ENCODE measurements at places on chromosomes 7 and 10. TPM values are rescaled to one million over a fixed set of nuclear protein-coding genes. Genes with fewer than 3 reads are reported as not detected.

The NPSR1 gene
- total RNA-seq: not detected

DNA sequence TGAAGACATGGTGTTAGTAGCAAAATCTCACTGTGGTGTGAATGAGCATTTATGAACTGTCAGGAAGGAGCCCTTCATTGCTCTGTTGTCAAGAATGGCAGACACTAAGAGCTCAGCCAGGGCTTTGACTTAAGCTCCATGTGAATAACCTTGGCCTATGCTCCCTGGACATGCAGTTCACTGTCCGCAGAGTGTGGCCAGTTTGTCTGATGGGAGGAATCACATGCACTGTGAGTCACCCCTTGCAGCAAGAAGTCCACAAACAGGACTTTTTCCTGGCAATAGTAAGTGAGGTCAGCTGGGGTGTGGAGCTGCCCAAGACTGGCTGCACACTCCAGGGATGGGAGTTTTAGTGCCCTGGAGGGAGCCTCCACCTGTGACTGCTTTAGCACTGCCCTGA, 49.5 kb downstream of the ZNF37A start:
- DNase-seq: no peak

DNA sequence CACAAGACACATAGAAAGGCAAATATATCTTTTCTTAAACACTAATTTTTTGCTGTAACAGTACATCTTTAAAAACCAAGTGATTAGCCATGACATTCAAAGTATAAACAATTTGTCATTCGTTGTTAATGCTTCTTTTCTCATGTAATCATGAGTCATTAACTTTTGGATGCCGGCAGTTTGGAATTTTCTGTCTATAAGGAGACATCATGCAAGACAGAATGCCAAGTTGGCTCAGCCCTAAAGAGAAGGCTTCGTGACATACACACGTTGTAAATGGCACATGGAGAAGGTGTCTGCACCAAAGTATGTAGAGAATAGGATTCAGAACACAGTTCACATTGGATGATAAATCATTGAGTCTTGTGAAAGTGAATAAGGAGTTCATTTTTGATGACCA, 35.9 kb downstream of the CCDC3 start:
- no peak for DNase-seq

- no peak for DNase-seq
Observed at GRCh38 chr10:114206902-114207301, 27.7 kb downstream of the TDRD1 start.

DNA sequence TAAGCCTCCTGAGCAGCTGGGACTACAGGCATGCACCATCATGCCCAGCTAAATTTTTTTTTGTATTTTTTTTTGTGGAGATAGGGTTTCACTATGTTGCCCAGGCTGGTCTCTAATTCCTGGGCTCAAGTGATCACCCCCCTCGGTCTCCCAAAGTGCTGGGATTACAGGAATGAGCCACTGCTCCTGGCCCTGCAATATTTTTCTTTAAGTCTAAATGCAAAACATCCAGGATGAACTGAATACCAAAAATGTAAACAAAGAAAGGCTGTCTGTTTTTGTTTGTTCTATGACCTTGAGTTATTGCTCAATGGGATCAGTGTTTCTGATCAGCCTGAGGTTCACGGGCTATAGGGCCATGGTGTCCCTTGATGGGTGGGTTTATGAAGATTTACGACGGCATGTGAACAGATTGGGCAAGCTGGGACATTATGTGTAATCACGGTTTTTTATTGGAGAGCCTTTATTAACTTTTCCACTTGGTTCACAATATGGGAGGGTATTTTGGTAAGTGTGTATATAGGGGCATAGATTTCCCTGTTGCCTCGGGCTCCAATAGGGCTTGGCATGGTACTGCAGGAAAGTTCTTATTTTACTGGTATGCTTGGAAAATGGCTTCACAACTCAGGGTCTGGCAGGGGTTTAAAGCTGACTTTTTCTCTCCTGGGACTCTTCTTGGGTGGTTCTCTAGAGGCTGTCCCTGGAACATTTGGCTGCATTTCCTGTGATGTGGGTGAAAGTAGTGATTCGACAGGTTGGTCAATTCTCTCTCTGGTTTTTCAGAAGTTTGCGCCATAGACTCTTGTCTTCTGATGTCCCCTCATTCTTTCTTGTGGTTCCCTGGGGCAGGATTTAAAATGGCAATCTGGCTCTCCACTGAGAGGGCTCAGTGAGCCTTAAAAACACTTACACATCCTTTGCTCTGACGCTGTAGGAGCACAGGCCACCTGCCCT, 41.6 kb downstream of the MRPS33 start:
- DNase-seq: no peak

DNA sequence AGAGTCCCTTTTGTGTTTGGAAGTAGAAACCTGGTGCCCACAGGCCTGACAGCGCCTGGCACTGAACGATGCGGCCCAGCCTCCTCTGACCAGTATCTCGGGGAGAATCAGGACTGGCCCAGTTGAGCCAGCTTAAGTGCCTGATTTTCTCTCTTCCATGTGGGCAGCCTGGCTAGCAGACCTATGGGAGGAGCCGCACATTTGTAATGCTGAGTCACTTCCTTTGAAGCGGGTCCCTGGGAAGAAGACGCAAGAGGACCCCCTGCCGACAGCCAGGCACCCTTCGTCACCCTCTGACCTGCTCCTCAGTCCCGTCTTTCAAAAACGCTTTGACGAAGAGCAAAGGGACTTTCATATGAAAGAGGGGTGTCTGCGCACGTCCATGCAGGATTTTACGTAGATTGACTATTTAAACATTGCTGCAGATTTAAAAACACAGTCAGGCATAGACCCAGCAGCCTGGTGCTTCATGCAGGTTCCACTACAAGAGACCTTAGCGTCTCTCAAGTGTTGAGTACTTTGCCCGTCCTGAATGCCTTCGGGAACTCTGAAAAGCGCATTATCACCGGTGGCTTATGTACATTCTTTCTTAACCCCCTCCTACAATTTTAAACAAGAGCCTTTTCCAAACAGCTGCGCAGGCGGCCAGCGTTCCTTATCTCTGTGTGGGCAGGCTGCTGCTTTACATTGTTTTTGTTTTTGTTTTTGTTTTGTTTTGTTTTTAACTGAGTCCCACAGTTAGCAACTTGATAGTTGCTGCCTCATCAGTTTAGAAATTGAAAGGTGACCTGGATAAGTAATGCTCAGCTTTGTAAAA, 36.5 kb upstream of the AP5Z1 start:
- DNase-seq: peak; percentile 48

DNA sequence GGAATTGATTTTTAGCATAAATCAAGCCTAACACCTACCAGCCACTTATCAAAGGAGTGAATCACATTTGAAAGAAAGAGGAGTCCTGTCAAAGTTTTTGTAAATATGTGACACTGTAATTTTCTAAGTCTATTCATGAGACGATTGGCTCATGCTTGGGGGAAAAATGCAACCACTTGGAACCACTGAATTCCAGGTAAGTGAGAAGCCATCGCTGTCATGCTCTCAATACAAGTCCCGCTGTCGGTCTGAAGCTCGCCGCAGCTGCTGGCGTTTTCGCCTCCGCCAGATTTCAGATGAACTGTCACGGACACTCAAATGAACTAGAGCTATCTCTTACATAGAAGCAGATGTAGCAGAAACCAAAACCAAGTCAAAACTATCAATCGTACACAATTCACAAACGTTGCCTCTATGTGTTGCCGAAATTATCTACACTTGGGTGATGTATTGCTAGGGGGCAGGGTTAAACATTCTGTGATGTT, 279.8 kb upstream of the FZD8 start:
- no peak for DNase-seq

GRCh38 chr10:70557876-70558275, 44.7 kb downstream of the PRF1 start:
- no peak for DNase-seq

The H2BK1 gene
- not detected for total RNA-seq

GRCh38 chr10:73413108-73413527, 740 bp downstream of the ANXA7 start:
- peak; percentile 40 for DNase-seq

The PTER gene
- 22.9 TPM for total RNA-seq

DNA sequence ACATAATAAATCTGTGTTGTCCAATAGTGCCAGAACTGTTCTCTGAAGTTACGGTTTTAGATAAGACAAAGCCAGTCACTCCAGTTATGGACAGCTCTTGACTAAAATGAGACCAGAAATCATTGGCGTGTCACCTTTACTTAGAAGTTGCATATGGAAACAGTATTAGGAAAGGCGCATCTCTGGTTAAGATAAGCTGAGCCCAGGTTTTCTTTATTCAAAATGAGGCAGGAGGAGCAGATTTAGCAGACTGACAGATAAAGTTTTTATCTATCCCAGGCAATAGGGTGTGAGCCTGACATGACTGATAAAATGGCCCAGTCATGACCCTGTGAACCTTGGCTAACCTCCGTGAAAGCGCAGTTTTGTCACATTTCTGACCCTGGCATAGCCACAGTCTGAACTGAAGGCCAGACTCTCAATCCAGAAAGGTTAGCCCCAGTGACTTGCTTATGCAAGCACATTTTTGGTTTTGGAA, 4.2 kb downstream of the CYP26A1 start:
- no peak for DNase-seq

- no peak for DNase-seq
Observed at GRCh38 chr7:79244482-79244881, 209.0 kb downstream of the MAGI2 start.

GRCh38 chr7:66265566-66265965, 60.4 kb downstream of the TPST1 start:
- DNase-seq: no peak

DNA sequence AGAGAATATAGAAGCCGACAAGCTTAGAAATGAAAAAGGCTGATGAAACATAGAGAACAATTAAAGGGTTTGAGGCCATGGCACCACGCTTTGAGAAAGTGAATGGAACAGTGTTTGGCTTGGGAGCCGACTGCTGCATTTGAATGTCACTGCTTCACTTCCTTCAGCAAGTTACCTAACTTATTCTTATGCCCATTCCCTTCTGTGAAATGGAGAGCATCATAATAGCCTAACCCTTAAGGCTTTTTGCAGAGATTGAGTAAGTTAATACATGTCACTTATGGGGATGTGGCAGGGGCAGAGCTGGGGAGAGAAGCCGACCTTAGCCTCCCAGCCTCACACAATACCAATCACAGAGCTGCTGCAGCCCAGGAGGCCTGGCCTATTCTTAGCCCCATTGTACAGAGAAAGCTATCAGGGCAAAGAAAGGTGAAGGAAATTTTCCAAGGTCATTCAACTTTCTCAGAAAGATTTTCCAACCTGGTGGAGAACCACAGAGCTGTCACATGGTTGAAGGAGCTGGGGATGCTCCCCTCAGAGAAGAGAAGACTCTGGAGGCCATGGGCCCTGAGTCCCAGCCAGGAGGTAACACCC, 186.0 kb upstream of the GDF10 start:
- no peak for DNase-seq

The TIMM23 gene
- total RNA-seq: 117 TPM

DNA sequence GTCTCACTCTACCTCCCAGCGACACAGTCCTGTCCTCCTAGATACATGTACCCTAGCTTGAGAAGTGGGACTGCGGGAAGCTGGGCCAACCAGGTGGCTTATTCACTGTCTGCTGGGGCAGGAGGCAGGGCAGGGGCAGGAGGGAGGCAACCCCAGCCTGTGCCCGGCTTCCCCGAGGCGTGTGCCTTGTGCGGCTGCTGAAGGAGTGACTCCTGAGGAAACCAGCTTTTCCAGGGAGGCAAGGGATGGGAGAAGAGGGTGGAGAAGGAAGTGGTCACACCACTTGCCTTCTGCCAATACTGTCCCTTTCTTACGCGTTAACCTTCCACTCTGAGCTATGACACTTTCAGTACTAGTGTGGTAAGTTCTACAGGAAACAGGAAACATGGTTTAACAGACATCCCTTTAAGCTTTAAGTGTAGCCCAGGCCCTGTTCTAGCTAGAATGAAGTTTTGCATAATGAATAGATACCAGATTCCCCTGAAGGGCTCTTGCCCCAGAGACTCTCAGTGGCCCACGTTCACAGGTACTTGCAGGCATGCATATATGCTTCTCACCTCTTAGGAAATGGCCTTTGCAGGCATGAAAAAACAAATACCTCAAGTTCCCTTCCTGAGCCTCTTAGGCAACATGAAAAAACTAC, 40.6 kb downstream of the SYPL1 start:
- peak; percentile 43 for DNase-seq

DNA sequence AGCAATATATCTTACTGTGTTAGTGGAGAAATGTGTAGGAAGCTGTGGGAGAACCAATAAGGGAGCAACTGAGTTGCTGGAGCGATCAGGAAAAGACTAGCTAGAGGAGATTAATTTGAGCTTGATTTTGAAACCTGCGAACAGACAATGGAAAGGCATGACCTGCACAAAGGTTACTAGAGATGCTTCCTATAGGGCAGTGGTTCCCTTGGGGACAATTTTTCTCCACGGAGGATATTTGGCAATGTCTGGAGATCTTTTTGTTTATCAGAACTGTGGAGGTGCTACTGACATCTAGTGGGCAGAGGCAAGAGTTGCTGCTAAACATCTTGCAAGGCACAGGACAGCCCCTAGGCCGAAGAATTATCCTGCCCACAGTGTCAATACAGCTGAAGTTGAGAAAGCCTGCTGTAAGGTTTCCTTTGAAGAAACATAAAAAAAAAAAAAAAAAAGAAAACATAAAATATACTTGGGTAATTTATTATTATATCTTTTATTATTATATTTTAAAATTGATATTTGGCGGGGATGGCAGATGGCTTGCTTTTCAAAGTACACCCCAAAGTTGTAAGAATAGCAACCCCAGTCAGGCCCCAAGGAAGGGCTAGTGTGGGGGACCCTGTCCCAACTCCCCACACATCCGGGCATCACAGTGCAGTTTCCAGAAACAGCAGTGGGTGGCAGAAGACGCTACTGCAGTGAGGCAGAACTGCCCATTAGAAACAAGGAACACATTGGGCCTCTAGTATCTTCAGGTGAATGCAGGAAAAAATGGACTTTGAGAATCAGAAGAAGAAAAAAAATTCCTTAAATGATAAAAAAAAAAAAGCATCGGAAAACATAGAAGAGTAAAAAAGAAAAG, 481.6 kb downstream of the SH2D4B start:
- DNase-seq: no peak

GRCh38 chr10:101140950-101141615, 10.0 kb downstream of the TLX1 start:
- no peak for DNase-seq

DNA sequence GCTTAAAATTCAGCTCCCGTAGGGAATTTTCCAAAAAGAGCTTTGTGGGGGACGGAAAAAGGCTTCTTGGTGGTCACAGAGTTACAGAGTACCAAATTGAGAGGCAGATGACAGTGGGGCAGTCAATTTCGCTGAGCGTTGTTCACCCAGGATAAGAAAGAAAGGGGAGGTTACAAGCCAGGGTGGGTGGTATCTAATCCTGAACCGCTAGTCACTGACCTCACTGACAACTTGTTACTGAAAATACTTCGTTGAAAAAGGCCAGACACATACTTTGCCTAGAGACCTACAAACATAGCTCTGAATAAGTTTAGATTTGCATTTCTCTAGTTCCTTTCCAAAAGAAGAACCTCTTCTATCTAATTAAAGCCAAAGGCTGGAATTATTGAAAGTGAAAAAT, at the start of gene CTNNA3:
Gene CTNNA3, minus strand, starts transcription at position 167 of the 400 bp plus-strand sequence.
- DNase-seq: no peak

DNA sequence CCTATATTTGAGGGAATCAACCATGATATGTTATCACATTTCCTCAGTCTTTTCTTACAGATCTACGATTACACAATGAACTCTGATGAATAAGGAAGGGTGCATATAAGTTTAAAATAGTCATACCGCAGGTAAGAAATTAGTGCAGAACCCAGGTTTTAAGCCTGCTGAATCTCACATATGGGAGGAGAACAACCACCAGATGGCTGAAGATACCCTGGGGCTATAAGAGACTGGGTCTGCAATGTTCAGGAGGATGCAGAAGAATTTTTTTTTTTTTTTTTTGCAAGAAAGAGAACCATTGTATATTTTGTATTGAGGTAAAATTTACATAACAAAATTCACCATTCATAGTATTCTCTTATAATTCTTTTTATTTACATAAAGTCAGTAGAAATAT, 372.3 kb upstream of the MYO3A start:
- no peak for DNase-seq
